ENCODE measurements at places on chromosomes 2 and 18. TPM values are rescaled to one million over a fixed set of nuclear protein-coding genes. Genes with fewer than 3 reads are reported as not detected.

C2orf78 gene
- not detected for total RNA-seq

NT5C1B gene
- not detected for total RNA-seq

SLC14A1 gene
- 2.0 TPM for total RNA-seq

SPATA3 gene
- total RNA-seq = not detected

LRRC30 gene
- total RNA-seq = not detected

TMEM163 gene
- 4.4 TPM for total RNA-seq

IL1RN gene
- total RNA-seq = not detected

PROKR1 gene
- total RNA-seq = 0.05 TPM

SGO2 gene
- total RNA-seq = 3.3 TPM

FAP gene
- total RNA-seq = not detected

C1QL2 gene
- total RNA-seq = not detected

SNRNP200 gene
- 185 TPM for total RNA-seq

CCDC150 gene
- total RNA-seq = 2.6 TPM

AP1S3 gene
- total RNA-seq = 46.3 TPM

RAPH1 gene
- 0.11 TPM for total RNA-seq

SLC25A52 gene
- total RNA-seq = not detected

LTBP1 gene
- 0.07 TPM for total RNA-seq

EGR4 gene
- total RNA-seq = not detected

PID1 gene
- total RNA-seq = 0.27 TPM

SAG gene
- 0.04 TPM for total RNA-seq

SERPINB12 gene
- not detected for total RNA-seq

RAB31 gene
- total RNA-seq = 36.0 TPM

RNF144A gene
- total RNA-seq = 0.56 TPM

POTEF gene
- not detected for total RNA-seq

NEURL3 gene
- not detected for total RNA-seq

MRO gene
- total RNA-seq = not detected

ST6GAL2 gene
- total RNA-seq = not detected

GLB1L gene
- total RNA-seq = 4.6 TPM

POTEC gene
- not detected for total RNA-seq

ZSCAN30 gene
- 21.2 TPM for total RNA-seq

IL1R1 gene
- total RNA-seq = not detected

REG3A gene
- total RNA-seq = not detected

UGT1A3 gene
- not detected for total RNA-seq

LDLRAD4 gene
- total RNA-seq = 70.1 TPM

FBXO36 gene
- 0.78 TPM for total RNA-seq

KLHL29 gene
- total RNA-seq = 1.3 TPM

VPS54 gene
- total RNA-seq = 11.5 TPM

MAT2A gene
- total RNA-seq = 228 TPM

RBM44 gene
- 0.69 TPM for total RNA-seq

CCDC141 gene
- 38.8 TPM for total RNA-seq

DLGAP1 gene
- 0.10 TPM for total RNA-seq

RAD51AP2 gene
- total RNA-seq = not detected

AQP12A gene
- not detected for total RNA-seq

IL36B gene
- total RNA-seq = not detected

UGT1A7 gene
- not detected for total RNA-seq

ZNF385B gene
- not detected for total RNA-seq

PRKRA gene
- total RNA-seq = 61.3 TPM

LIMS3 gene
- total RNA-seq = 0.24 TPM

DHRS9 gene
- 0.71 TPM for total RNA-seq

ARHGAP15 gene
- total RNA-seq = 112 TPM

CNDP1 gene
- 0.33 TPM for total RNA-seq

DYSF gene
- 0.13 TPM for total RNA-seq

ST8SIA5 gene
- not detected for total RNA-seq

UGT1A8 gene
- total RNA-seq = not detected

LYPD1 gene
- not detected for total RNA-seq

PKDCC gene
- total RNA-seq = not detected

CAPN14 gene
- 3.3 TPM for total RNA-seq

FLACC1 gene
- 4.6 TPM for total RNA-seq

UPP2 gene
- total RNA-seq = not detected

Data from activated B cell treated with CpG ODN at 0.5 μM for 24 hours (primary cell).